ENCODE measurements at places on chromosomes 12 and 14. TPM values are rescaled to one million over a fixed set of nuclear protein-coding genes. Genes with fewer than 3 reads are reported as not detected.

TSHR gene
- total RNA-seq, result not detected

TPPP2 gene
- not detected for total RNA-seq

CLEC9A gene
- total RNA-seq, result not detected

ARL1 gene
- total RNA-seq, result 68.3 TPM

ANO2 gene
- total RNA-seq, result not detected

FOXN4 gene
- not detected for total RNA-seq

INHBE gene
- total RNA-seq, result 0.12 TPM

ASCL1 gene
- not detected for total RNA-seq

PDE3A gene
- total RNA-seq, result 3.9 TPM

MGAT4C gene
- total RNA-seq, result 0.18 TPM

SSTR1 gene
- not detected for total RNA-seq

GLT8D2 gene
- total RNA-seq, result 0.74 TPM

MUCL1 gene
- not detected for total RNA-seq

All from A549 treated with RU486 at 1 μM for 4 hours (cell line).